ENCODE measurements at places on chromosomes 1 and 21.

GRCh38 chr21:43619344-43619743 is 39.9 kb downstream of the HSF2BP start:
- no peak for DNase-seq

GRCh38 chr1:184166485-184166884 is 115.0 kb downstream of the TSEN15 start:
- no peak for DNase-seq

DNA sequence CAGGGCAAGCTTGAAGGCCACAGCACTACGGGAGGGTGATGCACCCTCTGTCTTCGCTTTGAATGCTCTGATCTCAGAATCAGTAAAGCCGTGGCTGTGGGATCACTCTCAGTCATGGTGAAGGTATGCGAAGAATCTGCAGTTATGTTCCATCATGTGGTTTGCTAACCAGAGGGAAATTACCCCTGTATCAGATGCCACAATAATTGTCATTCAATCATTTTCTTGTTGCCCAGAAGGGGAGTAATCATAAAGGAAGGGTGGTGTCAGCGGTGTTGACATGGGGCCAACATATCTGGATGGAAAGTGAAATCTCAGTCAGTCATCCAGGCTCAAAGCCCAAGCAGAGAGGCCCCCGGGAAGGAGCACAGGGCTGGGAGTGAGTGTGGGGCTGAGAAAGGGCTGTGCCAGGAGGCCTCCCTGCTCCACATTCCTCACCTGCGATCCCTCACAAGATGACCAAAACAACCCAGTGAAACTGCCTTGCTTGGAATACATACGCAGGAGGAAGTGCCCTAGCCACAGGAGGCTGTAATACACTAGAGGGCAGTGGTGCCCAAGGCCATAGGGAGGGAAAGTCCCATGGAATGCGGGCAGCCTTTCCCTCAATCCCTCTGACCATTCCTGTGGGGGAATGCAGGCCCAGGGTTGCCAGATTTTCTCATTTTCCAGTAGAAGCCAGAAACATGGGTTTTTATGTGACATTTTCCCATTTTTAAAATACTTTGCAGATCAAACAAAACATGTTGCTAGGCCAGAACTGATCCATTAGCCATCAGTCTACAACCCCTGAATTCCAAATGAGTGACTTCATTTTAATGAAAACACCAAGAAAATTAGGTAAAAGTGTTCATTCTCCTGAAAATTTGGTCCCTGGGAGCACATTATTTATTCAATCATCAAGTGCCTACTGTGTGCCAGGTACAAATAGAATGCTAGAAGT is 95.7 kb upstream of the VANGL1 start:
- no peak for DNase-seq

GRCh38 chr1:8597455-8597854 is 220.0 kb downstream of the RERE start:
- no peak for DNase-seq

DNA sequence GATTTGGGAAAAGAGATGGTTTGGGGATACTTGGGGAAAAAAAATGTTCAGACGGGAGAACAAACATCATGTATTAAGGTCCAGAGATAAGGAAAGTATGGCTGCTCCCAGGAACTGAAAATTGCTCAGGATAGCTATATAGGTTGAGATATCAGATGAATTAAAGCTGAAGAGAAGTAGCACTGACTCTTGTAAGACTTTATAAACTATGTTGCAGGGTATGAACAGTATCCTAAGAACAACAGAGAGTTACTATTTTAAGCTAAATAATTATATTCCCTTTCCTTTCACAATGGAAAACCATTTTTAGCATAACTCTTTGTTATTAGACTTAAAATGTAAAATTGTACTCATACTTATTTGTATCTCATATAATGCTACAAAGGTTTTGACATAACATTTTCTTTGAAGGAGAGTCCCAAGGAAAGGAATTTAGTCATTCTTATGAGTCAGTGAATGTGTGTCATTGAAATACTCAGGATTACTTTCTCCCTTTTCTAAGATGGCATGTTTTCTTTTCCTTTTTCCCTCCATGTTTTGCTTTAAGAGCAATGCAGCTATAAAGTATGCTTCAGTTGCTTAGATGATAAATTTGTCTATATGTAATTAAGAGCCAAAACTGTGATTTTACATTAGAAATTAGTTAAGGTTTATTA is 139.4 kb upstream of the KIAA1614 start:
- no peak for DNase-seq

DNA sequence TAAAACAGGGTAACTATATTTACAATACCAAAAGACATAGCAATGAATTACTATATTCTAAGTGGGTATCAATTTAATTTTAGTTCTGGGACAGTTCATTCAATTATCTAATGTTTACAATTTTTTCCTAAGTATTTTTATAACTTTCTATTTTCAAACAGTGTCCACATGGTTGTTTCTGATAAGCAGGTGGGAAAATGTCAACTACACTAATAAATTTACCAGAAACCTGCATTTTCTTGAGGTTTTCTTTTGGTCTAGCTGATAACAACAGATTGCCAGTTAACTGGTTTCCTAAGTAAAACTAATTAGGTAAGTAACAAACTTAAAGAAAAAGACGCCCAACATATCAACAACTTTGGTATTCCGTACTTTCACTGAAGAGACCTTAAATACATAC is 84.9 kb upstream of the GFI1 start:
- DNase-seq: no peak

GRCh38 chr21:41222247-41223068 is 54.5 kb downstream of the BACE2 start:
- DNase-seq: no peak

GRCh38 chr1:70738624-70739023 is 309.0 kb downstream of the PTGER3 start:
- no peak for DNase-seq

DNA sequence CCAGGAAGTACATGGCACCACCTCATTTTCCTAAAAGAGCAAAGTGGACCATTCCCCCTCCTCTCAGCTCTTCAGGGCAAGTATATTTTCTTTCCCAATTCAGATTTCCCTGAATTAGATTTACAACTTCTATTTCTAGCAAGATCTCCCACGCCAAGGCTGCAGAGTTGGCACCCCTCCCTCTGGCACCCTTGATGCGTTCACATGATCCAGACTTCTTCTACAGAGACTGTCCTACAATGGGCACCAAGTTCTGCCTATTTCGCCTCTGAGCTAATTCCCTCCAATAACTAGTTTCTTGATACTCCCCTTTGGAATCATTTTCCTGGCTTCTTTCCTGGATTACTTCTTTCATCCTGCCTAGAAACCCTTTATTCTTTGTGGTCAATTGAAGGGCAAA is 122.0 kb downstream of the CDC7 start:
- DNase-seq: no peak

DNA sequence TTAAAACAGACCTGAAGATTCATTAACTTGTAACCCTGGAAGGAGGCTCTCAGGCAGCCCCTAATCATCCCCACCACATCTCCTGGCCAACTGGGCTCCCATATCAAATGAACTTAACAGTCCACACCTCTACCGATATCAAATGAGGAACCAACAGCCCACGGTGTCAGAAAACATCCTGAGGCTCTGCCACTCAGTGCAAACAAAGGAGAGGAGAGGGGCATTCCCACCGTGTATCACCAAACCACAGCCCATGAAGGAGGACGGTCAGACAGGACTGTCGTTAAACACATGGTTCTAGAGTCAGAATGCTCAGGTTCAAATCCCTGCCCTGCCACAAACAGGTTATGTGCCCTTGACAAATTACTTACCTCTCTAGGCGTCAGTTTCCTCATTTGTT is 52.5 kb downstream of the ERI3 start:
- no peak for DNase-seq

DNA sequence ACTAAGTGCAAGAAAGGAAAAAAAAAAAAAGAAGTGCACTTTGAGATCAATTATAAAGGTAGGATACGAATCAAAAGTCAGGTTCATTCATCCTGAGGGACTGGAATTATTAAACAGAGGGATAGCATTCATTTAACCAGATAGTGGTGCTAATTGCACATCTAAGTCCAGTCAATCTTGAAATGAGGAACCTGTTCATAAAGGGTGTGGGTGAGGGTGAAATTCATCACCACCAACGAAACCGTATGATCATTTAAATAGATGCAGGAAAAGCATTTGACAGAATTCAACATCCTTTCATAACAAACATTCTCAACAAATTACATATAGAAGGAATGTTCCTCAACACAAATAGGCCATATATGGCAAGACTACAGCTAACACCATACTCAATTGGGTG is 5.6 kb downstream of the CTSS start:
- no peak for DNase-seq

GRCh38 chr1:203056012-203056411 is 29.7 kb downstream of the PPFIA4 start:
- no peak for DNase-seq

DNA sequence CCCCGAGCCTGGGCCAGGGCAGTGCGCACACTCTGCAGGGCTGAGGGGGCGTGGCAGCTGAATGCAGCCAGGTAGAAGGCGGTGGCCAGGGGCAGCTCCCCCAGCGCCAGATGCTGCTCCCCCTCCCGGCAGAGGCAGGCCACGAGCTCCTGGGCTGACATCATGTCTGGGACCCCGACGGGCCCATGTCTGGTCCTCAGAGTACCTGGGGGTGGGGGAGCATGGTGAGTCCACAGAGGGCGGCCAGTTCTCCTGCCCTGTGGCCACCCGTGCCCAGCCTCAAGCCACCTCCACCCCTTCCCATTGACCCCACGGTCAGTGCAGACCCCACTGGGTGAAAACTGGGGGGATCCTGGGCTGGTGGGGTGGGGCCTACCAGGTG is 838 bp downstream of the TTC34 start:
- peak; percentile 23 for DNase-seq

- no peak for DNase-seq
Observed at GRCh38 chr1:21910558-21911204, 26.4 kb downstream of the HSPG2 start.

DNA sequence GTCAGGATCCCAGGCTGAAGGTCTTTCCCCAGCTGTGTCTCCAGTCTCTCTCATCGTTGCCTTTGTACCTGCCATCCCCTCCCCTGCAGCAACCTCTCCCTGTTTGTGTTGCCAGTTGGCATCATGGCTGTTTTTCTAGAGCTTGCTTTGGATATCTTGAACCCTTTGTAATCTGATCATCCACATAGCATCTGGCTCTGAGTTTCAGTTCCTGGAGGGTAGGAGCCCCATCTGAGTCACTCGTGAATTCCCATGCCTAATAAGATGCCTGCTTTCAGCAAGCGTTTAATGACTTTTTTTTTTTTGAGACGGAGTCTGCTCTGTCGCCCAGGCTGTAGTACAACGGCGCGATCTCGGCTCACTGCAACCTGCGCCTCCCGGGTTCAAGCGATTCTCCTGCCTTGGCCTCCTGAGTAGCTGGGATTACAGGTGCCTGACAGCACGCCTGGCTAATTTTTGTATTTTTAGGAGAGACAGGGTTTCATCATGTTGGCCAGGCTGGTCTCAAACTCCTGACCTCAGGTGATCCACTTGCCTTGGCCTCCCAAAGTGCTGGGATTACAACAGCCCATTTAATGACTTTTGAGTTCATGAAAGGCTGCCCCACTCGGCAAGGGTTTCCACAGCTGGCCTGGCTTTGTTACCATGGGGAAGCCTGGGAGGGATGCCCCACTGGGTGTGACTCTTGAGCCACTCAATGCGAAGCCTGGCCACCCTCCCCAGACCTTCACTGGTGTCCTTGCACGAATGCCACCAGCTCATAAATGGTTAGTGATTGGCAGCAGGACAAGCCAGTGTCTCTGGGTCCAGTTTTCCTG is 11.9 kb downstream of the ALPL start:
- no peak for DNase-seq

DNA sequence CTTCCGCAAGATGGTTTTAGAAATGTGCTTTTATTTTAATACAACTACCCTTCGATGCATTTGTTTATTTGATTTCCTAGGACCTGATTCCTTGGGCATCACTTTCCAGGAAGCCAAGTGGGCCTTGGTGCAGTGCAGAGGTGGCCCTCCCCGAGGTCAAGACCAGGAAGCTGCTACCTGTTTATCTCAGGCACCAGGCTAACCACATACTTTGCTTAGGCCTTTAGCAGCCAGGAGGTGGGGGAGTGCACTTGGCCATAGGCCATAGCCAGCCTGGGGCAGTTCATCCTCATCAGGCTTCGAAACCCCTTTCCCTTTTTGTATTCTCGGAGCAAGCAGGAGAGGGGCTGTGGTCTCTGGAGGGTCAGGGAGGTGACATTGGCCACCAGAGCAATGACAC is 45.4 kb downstream of the SMYD2 start:
- no peak for DNase-seq

GRCh38 chr1:82948386-82948785 is 1050.5 kb downstream of the TTLL7 start:
- no peak for DNase-seq
